ENCODE measurements at places on chromosomes 16 and 17.

- no peak for DNase-seq
These were observed 5.7 kb upstream of the TOX3 start for GRCh38 chr16:52552643-52553042.

GRCh38 chr16:2704983-2705275 is 15.1 kb downstream of the PRSS27 start:
- no peak for DNase-seq

DNA sequence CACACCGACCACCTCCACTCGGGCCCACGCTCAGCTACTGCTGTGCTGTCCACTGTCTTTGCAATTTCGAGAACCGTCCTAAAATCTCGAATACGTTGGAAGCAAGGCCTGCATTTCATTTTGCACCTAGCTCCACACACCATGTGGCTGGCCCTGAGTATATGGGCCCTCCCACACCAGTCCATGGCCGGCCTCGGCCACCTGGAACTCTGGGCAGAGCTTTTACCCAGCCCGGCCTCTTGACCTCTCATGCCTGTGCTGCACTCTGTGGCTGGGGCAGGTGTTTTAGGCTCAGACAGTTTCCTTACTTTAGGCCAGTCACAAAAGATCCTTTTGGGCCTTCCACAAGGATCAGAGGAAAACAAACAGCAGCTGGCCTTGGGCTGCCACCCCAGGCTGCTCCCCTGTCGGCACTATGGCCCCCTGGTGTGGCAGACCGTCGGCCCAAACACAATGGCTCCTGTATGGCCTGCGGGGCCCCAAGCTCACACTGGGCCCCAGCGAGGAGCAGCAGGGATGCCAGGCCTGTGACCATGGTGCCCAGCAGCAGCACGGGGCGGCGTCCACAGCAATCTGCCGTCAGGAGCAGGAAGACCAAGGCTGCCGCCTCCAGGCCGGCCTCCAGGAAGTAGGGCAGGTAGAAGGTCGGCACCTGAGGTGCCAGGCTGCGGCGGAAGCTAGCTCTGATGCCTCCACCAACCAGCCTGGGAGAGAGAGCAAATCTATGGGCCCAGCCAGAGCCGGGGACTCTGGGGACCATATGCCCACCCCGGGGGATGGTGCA is 2.5 kb downstream of the SLC22A31 start:
- no peak for DNase-seq

DNA sequence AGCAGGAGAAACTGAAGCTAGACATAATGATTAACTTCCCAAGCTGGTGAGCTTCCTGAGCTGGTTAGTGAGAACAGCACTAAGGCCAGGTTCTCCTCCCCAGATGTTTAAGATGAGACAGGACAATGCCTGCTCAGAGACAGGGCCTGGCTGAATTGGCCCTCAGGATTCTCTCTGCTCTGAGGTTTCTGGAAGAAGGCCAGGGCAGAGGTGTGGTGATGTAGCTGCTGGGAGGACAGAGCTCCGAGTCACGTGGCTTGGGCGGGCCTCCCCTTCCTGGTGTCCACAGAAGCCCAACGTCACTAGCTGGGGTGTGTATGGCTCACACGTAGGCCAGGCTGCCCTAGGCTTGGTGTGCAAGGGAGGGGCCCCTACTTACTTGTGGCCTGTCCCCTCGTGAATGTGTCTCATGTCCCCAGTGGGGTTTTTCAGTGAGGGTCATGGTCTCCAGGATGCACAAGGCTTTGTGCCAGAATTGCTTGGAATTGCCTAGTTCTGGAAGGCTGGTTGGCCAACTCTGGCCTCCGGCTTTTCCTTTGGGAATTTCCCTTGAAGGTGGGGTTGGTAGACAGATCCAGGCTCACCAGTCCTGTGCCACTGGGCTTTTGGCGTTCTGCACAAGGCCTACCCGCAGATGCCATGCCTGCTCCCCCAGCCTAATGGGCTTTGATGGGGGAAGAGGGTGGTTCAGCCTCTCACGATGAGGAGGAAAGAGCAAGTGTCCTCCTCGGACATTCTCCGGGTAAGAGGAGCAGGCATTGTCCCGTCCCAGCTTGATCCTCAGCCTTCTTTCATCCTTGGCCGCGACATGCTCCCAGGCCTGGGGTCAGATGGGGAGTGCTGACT is 3.4 kb downstream of the NOD2 start:
- DNase-seq, result no peak

DNA sequence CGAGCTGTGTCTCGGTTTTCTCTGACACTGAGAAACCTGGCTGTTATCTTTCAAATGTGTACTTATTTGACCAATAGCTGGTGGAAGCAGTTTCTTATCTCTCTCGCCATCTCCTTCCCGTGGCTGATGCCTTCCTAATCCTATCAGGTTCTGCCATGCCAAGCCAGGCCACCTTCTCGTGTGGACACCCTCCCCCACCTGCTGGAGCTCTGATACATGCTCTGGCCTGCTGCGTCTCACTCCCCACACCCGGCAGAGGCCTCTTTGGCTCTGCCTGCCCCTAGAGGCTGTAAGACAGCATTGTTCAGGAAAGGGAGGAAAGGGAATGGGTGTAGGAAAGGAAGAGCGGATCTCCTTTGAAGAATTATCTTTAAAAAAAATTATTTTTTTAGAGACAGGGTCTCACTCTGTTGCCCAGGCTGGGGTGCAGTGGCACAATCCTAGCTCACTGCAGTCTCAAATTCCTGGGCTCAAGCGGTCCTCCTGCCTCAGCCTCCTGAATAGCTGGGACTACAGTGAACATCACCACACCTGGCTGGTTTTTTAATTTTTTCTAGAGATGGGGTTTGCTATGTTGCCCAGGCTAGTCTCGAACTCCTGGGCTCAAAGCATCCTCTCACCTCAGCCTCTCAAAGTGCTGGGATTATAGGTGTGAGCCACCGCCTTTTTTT is 7.5 kb upstream of the ARMC5 start:
- DNase-seq, result no peak

GRCh38 chr17:789160-789840 is 7.1 kb downstream of the MRM3 start:
- no peak for DNase-seq

GRCh38 chr17:17114592-17115225 is 72.5 kb downstream of the MPRIP start:
- no peak for DNase-seq

DNA sequence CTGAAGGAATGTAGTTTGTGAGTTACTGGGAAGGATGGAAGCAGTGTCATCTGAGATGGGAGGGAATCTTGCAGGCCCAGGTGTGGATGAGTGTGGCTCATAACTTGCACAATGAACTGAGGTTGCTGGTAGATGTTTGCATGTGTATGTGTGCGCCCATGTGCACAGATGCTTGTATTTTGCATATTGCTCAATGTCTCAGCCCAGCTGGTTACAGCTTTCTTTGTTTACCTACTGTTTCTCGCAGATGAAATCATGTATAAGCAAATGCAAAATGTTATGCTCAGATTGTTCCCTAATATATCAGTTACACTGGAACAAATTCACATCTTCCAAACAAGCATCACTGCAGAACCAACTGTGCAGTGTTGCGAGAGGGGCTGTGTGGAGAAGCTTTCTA is 452.2 kb upstream of the EEF2KMT start:
- no peak for DNase-seq

DNA sequence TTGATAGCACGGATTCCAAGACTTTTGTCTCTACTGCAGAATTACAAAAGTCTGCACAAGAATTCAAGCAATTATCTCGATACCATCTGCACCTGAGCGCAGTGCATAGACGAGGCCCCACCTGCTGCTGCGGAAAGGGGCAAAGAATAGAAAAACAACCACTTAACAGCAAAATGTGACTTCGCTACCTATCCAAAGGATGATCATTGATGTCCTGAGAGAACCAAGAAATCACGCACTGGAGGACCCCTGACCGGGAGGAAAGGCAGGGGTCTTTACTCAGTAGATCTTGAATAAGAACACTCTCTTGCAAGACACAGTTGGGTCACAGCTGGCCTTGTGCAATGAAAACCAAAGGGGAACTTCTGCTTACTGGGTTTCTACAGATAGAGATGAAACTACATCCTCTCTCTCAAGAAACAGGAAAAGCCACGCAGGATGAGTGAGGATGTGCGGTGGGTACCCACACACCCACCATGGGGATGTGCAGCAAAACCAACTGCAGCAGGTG is 147.4 kb upstream of the RPH3AL start:
- DNase-seq, result no peak

Measured in muscle of arm (tissue), 14 donors.